ENCODE measurements at places on chromosomes 11 and 22.

GRCh38 chr22:29769723-29770321 is 2.7 kb downstream of the UQCR10 start:
- no peak for DNase-seq

- DNase-seq = no peak
These were observed 163.8 kb downstream of the SWAP70 start for GRCh38 chr11:9827708-9828107.

DNA sequence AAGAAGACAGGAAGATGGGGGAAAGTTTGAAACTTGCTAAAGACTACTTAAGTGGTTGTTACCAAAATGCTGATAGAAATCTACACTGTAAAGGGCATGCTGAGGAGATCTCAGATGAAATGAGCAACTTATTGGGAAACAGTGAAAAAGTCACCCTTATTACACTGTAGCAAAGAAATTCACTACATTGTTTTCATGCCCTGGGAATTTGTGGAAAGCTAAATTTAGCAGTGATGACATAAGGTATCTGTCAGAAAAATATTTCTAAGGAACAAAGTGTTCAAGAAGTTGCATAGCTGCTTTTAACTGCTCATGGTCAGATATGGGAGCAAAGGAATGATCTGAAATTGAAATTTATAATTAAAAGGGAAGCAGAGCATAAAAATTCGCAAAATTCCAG is 702.4 kb upstream of the LRRC4C start:
- DNase-seq = no peak

- no peak for DNase-seq
These were observed 53.0 kb downstream of the KREMEN1 start for GRCh38 chr22:29125844-29126243.

GRCh38 chr11:80182901-80183300 is 742.1 kb upstream of the TENM4 start:
- DNase-seq = no peak

DNA sequence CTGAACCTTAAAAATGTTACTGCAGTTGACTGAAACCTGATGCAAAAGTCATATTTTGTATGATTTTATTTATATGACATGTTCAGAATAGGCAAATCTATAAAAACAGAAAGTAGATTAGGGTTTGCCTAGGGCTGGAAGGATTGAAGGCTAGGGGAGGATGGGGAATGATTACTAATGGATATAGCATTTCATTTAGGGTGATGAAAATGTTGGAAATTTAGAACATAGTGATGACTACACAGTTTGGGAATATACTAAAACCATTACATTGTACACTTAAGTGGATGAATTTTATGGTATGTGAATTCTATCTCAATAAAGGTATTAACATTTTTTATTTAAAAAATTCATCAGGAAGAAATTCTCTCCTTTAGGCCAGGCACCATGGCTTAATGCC is 22.9 kb upstream of the PAFAH1B2 start:
- DNase-seq = no peak

All from pons (tissue), 1 donor.